ENCODE measurements at places on chromosomes 2 and 18. TPM values are rescaled to one million over a fixed set of nuclear protein-coding genes. Genes with fewer than 3 reads are reported as not detected.

DNA sequence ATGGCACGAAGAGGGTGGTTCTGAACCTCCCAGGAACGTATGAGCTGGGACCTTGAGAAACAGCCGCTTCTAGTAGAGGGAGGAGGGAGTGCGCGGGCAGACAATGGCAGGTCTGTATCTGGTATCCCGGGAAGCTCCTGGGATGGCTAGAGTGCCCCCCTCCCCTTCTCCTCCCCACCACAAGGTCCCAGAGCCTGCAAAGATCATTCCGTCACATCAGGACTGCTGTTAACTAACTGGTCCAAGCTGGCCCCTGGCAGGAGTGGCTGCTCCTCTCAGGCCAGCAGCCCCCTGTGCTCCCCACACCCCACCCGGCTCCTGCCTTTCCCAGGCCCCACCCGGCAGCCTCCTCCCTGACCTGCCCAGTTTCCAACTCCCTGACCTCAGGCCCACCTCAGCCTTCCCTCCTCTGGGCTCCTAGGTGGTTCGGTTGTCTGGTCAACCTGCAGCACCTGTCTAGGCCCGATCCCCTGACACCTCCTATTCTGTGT lies 75.0 kb downstream of the TPO start:
- no peak for DNase-seq

- no peak for DNase-seq
Observed at GRCh38 chr2:158473719-158474392, 17.1 kb downstream of the PKP4 start.

- DNase-seq: no peak
Observed at GRCh38 chr2:195304310-195304709, 352.7 kb upstream of the SLC39A10 start.

The CIAO1 gene
- 58.1 TPM for total RNA-seq

Measured in body of pancreas (tissue), 4 donors.